ENCODE measurements at places on chromosomes 1 and 21. TPM values are rescaled to one million over a fixed set of nuclear protein-coding genes. Genes with fewer than 3 reads are reported as not detected.

DNA sequence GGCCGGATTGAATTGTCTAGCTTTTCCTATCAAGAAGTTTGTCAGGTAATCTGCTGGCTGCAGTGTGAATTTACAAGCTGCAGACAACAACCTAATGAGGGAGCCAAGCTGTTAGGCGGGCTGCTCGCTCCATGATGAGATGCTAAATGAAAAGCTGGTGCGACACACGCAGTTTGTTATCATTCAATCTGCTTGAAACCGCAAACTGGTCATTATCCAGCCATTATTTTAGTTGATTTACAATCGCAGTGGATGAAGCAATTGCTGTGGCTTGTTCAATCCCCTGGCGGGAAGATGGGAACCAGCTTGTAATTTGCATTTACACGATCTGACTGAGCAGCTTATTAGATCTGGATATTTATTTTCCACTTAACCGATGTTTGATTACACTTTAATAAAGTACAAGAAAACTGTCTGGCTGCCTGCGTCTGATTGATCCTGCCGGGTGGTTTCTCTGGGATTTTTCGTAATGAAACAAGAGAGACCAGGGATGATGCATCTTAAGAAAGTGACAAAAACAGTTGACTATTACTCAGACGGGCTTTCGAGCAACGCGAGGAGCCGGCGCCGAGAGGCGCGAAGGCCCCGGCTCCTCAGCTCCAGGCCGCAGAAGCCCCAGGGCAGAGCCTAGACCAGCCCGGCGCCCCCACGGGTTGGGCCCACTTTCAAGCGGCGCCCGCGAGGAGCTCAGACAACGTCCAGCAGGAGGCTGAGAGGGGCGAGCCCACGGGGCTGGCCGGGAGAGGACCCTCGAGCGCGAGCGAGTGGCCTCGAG is 118.0 kb upstream of the BARHL2 start:
- H3K4me1 ChIP-seq = peaks cover 56% of the 10 kb centered on the region
- peak; percentile 48 for DNase-seq

DNA sequence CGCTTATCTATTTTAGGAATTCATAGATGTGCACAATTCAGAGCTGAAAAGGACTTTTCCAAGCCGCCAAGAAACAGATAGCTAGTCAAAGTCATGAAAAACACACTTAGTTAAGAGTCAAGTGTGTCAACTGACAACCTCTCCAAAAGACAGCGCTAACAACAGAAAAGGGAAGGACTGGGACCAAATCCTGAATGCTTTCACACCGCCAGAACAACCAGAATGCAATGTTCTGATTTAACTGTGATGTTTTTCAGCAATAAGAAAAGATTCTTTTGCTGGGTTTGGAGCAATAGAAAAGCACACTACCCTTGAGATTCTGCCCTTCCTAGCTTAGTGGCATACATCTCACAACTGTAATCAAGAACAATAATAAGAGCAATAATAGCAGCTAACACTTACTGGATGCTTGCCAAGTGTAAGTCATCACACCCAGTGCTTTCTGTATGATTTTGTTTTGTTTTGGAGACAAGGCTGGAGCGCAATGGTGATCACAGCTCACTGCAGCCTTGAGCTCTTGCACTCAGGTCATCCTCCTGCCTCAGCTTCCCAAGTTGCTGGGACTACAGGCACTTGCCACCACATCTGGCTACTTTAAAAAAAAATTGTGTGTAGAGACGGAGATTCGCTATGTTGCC is 33.9 kb upstream of the SDC3 start:
- H3K36me3 ChIP-seq = peaks cover 60% of the 10 kb centered on the region
- H3K27me3 ChIP-seq = no peaks in the 10 kb centered on the region
- no peaks in the 10 kb centered on the region for H3K4me1 ChIP-seq
- no peak overlapping the region for H3K27ac ChIP-seq
- DNase-seq = no peak

GRCh38 chr1:64505944-64506655 is 36.2 kb downstream of the CACHD1 start:
- H3K36me3 ChIP-seq = no peaks in the 10 kb centered on the region
- peaks cover 86% of the 10 kb centered on the region for H3K4me1 ChIP-seq
- no peak overlapping the region for H3K27ac ChIP-seq
- H3K4me3 ChIP-seq = peak overlapping the region; percentile 56
- no peak for DNase-seq
- H3K27me3 ChIP-seq = peaks cover 41% of the 10 kb centered on the region

- no peaks in the 10 kb centered on the region for H3K4me1 ChIP-seq
- no peak for DNase-seq
- no peak overlapping the region for H3K4me3 ChIP-seq
- no peak overlapping the region for H3K27ac ChIP-seq
- H3K36me3 ChIP-seq = no peaks in the 10 kb centered on the region
Measured at GRCh38 chr1:220426989-220427388, 100.9 kb upstream of the MARK1 start.

DNA sequence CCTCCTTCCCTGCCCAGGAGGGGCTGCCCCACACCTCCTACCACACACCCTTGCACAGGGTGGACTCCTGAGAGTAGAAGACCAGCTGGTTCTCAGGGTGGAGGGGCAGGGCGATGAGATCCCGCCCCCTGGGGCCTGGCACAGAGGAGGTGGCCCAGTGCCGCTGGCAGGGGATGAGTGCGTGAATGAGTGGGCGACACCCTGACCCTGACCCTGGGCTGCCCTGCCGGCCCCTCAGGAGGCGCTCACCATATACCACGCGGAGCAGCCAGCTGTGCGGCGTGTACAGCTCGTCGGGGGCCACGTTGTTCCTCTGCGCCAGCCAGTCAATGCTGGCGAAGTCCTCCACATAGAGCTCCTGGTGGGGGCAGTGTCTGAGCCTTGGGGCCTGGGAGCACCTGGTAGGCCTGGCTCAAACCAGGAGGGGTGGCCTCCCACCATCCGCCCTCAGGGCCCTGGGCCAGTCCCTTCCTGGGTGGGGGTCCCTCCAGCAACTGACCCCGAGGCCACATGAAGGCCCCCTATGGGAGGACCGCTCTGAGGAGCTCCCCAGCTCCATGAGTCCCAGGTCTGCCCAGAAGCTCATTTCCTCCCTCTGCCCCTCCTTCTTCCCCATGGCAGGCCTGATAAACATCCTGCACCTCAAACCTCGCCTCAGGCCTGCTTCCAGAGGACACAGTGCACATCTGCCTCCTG is 13.0 kb downstream of the LSS start:
- H3K4me1 ChIP-seq = no peaks in the 10 kb centered on the region
- H3K36me3 ChIP-seq = 0 out of 2 replicates have a peak, but pooled peaks cover 4% of the 10 kb centered on the region
- H3K27ac ChIP-seq = no peak overlapping the region
- no peak for DNase-seq
- H3K4me3 ChIP-seq = no peak overlapping the region
- no peaks in the 10 kb centered on the region for H3K27me3 ChIP-seq

Gene FCRL6
- not detected for total RNA-seq

GRCh38 chr1:6473974-6474814 is 8.2 kb upstream of the TNFRSF25 start:
- no peak overlapping the region for H3K27ac ChIP-seq
- peaks cover 21% of the 10 kb centered on the region for H3K4me1 ChIP-seq
- H3K4me3 ChIP-seq = no peak overlapping the region

DNA sequence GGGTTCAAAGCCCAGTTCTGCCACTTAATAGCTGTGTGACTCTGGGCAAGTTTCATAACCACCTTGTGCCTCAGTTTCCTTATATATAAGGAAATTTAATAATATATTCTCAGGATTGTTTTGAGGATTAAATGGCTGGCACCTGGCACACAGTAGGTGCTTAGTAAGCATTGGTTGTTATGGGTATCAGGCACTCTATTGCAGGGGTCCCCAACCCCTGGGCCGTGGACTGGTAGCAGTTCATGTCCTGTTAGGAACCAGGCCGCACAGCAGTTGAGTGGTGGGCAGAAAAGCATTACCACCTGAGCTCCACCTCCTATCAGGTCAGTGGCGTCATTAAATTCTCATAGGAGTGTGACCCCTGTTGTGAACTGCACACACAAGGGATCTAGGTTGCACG is 18.5 kb downstream of the PARS2 start:
- no peak overlapping the region for H3K4me3 ChIP-seq
- no peaks in the 10 kb centered on the region for H3K27me3 ChIP-seq
- H3K27ac ChIP-seq = no peak overlapping the region
- DNase-seq = no peak
- no peaks in the 10 kb centered on the region for H3K4me1 ChIP-seq

DNA sequence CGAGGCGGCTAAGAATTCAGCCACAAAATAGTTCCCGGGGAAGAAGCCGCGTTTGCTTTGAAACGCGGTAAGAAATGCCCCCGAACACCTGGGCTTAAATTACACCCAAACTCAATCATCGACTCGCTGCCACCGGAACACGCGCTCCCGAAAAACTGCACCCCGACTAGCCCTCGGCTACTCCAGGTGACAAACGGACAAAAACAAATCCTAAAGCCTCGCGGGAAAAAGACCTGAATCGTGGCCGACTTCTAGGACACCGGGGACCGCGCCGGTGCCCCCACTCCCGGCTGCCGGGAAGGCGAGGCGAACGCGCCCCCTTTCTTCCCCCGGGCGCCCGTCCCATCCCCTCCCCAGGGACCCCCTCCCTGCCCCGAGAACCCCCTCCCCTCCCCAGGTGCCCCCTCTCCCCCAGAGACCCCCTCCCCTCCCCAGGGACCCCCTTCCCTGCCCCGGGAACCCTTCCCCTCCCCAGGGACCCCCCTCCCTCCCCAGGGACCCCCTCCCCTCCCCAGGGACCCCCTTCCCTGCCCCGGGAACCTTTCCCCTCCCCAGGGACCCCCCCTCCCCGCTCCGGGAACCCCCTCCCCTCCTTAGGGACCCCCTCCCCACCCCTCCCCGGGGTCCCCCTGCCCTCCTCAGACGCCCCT is 628 bp downstream of the C1orf159 start:
- no peak overlapping the region for H3K27ac ChIP-seq
- peaks cover 11% of the 10 kb centered on the region for H3K27me3 ChIP-seq
- no peaks in the 10 kb centered on the region for H3K36me3 ChIP-seq
- no peak for DNase-seq
- peak overlapping the region; percentile 71 for H3K4me3 ChIP-seq
- no peaks in the 10 kb centered on the region for H3K4me1 ChIP-seq

Gene S100A2
- total RNA-seq = not detected

DNA sequence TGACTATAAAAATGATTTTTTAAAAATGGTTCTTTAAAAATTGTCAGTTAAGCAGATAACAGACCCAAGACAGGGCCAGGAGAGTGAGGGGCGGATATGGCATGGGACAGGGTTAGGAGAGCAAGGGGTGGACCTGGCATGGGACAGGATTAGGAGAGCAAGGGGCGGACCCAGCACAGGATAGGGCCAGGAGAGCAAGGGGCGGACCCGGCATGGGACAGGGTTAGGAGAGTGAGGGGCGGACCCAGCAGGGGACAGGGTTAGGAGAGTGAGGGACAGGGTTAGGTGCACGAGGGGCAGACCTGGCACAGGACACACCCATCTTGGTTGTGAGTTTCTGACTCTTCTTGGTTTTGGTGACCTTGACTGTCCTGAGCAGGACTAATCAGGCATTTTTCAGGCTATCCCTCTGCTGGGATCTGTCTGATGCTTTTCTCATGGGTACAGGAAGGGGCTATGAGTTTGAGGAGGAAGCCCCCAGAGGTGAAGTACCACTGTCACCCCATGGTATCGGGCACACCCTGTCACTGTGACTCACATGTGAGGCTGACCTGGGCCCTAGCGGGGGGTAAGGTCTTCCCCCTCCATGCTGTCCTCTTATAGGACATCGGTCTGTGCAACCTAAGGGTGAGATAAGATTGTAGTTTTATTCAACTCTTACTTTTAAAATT is 159.0 kb upstream of the COL6A1 start:
- peak; percentile 56 for DNase-seq
- no peaks in the 10 kb centered on the region for H3K27me3 ChIP-seq
- H3K27ac ChIP-seq = no peak overlapping the region
- no peak overlapping the region for H3K4me3 ChIP-seq
- peaks cover 4% of the 10 kb centered on the region for H3K4me1 ChIP-seq

- no peak for DNase-seq
- no peaks in the 10 kb centered on the region for H3K36me3 ChIP-seq
- H3K4me3 ChIP-seq = no peak overlapping the region
- no peaks in the 10 kb centered on the region for H3K27me3 ChIP-seq
Measured at GRCh38 chr1:119160866-119161265, 20.4 kb upstream of the WARS2 start.

GRCh38 chr1:45297666-45298356 is 28.9 kb upstream of the HPDL start:
- no peak overlapping the region for H3K4me3 ChIP-seq
- 0 out of 2 replicates have a peak, but pooled peaks cover 9% of the 10 kb centered on the region for H3K4me1 ChIP-seq
- no peak overlapping the region for H3K27ac ChIP-seq
- H3K27me3 ChIP-seq = no peaks in the 10 kb centered on the region
- no peaks in the 10 kb centered on the region for H3K36me3 ChIP-seq
- DNase-seq = no peak

- no peak for DNase-seq
- H3K27me3 ChIP-seq = no peaks in the 10 kb centered on the region
- H3K4me1 ChIP-seq = no peaks in the 10 kb centered on the region
- no peaks in the 10 kb centered on the region for H3K36me3 ChIP-seq
Measured at GRCh38 chr1:240927821-240928220, 315.9 kb upstream of the GREM2 start.

GRCh38 chr1:23597635-23598388 is 38.5 kb upstream of the ID3 start:
- no peaks in the 10 kb centered on the region for H3K27me3 ChIP-seq
- peak; percentile 56 for DNase-seq
- peak overlapping the region; percentile 18 for H3K4me3 ChIP-seq
- peaks cover 59% of the 10 kb centered on the region for H3K4me1 ChIP-seq

DNA sequence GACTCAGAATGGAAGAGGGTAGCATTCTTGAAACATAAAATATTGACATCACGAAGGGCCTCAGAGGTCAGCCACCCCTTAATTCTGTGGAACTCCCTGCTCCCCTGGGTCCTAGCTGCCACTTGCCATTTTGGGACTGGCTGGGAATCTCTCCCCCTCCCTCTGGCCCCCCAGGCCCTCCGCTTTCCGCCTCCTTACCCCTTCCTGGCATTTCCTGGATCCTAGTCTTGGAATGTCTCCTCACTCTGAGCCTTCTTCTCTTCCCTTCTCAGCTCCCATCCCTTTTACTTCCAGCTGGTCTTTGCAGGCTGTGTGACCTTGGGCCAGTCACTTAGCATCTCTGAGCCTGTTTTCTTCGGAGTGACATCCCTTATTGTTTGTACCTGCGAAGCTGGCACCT is 4.5 kb downstream of the PADI1 start:
- H3K4me1 ChIP-seq = no peaks in the 10 kb centered on the region
- no peaks in the 10 kb centered on the region for H3K27me3 ChIP-seq
- no peak for DNase-seq
- no peaks in the 10 kb centered on the region for H3K36me3 ChIP-seq

Measured in GM23338 (cell line).